Stimulated activated CD8-positive, alpha-beta memory T cell treated with anti-CD3 and anti-CD28 coated beads, Interleukin-4, amount 100 ng/mL, for 24 hours (primary cell): ENCODE measurements at places on chromosomes 12 and 14.

DNA sequence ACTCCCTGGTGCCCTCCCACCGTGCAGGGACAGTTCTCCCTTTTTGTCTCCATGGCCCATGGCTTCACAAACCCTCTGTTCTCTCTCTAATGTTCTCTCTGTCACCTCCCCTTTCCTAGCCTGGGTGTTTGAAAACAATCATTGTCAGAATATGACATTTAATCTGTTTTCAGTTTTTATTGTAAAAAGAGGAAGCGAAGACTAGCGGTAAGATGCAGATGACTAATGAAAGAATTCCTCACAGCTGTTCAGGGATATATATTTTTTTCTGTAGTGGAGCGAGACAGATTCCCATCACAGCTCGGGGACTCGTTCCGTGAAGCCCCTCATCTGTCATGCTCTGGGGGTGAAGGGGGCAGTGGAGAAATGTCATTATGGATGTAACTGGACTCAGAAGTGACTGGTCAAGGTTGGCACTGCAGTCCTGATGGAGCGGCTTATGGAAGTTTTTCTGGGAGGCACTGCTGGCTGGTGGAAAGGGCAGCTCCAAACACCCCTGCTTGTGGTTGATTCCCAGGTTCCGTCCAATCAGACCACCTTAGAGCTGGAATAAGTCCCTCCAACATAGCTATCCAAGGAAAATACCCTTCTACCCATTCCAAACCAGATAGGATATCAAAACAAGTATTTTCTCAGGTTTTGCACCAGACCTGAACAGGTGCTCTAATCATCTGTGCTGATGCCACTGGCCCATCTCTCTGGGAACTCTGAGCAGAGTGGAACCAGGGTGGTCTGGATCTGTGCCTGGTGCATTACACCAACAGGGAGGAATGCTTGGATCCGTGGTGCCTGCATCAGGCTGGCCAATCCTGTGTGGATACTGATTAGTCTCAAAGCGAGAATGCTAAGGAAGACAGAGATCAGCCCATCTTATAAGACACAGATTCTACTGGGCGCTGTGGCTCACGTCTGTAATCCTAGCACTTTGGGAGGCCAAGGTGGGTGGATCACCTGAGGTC lies 84.7 kb downstream of the GPATCH2L start:
- no peak for DNase-seq

DNA sequence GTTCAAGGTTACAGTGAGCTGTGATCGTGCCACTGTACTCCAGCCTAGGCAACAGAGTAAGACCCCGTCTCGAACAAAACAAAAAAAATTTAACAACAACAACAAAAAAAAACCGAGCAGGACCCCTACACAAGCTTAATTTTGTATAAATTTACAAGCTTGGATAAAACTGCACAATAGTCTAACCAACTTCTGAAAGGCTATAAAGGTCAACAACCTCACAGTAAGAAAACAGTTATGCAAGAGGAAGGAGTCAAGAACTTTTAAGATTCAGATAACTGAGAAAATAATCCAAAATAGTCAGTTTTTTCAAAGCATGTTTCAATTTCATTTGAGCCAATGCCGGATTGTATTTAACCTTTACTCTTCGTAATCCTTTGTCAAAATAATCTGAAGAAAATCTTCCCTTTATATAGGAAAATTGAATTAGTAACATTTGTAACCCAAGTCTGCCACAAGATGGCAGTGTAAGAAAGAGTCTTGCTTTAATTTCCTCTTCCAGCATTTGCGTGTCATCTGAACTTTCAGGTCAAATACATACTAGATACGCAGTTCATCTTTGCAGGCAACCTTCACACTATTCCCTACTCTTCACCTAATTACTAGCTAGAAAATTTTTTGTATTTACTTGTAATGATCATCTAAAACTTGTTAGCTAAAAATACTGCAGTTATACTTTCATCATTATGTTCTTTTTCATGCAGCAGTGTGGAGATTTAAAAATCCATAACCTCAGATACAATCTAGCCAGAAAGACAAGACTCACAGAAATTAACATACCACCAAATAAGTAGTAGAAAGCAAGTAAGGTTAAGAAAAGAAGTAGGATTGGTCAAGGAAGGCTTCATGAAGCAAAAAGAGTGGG lies 5.8 kb downstream of the CCNB1IP1 start:
- no peak for DNase-seq

GRCh38 chr12:98127336-98127679 lies 388.1 kb upstream of the TMPO start:
- no peak for DNase-seq

- DNase-seq, result no peak
Measured at GRCh38 chr14:92652413-92653151, 95.8 kb downstream of the LGMN start.

- no peak for DNase-seq
Measured at GRCh38 chr14:93493054-93493453, 62.3 kb downstream of the UNC79 start.
